ENCODE measurements at places on chromosomes 5 and 9.

GRCh38 chr5:174292348-174292747 lies 246.8 kb downstream of the NSG2 start:
- no peak for DNase-seq

GRCh38 chr9:15142878-15143534 lies 164.0 kb downstream of the TTC39B start:
- no peak for DNase-seq

DNA sequence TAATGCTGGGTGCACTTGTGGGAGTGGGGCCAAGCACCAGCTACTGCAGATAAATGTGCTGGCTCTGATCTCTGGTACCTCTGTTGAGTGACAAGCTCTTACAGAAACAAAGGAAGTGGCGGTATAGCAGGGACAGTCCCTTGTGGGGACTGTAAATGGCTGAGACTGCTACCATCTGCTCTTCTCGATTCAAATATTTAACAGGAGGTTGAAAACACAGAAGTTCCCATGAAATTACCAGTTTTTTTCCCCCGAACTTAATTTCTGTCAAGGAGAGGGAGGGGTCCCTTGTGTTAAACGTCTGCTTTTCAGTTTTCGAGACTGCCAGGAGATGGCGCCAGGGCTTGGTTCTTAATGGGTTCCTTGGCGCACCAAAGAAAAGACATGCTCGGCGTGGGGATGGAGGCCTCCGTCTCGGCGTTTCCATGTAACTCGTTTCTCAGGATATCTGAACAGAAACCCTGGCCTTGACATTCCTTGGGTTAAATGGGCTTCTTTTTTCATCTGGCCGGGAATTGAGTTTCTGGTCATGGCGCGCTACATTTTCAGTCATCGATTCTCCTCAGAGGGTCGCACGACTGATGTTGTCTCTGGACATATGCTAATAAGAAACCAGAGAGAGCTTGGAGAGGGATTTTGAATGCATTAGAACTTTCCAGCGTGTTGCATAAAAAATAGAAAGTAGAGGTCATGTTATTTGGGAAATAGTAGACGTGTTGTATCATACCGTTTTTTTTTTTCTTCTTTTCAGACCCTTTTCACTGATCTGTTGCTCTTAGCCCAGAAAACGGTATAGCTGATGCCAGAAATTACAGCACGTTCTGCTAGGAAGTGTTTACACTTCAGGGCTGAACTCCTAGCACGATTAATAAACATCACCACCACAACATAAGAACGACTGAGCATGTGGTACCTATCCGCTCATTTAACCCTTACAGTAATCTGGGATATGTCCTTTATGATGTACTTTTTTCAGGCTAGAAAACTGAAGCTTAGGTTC lies 64.0 kb downstream of the CARTPT start:
- peak; percentile 8 for DNase-seq

DNA sequence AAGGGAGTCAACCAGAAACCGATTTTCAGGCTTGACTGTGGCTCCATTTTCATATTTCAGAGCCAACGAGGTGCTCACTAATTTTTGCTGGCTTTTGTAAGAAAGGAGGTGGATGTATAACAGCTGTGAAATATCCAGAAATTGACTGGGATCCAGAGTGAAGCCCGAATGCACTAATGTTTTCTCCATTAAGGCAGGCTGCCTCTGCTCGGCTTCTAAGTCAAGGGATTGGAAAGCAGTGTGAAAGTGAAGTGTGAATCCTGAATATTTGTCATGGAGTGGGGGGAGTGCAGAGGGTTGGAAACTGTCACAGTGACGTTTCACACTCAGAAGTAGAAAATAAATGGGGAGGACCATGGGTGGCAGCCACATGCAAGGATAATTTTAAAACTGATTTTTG lies 237.4 kb downstream of the GOLPH3 start:
- no peak for DNase-seq

GRCh38 chr5:100789694-100790093 lies 113.4 kb downstream of the ST8SIA4 start:
- DNase-seq, result no peak

- no peak for DNase-seq
Measured at GRCh38 chr9:16170119-16170518, 617.3 kb downstream of the CCDC171 start.

DNA sequence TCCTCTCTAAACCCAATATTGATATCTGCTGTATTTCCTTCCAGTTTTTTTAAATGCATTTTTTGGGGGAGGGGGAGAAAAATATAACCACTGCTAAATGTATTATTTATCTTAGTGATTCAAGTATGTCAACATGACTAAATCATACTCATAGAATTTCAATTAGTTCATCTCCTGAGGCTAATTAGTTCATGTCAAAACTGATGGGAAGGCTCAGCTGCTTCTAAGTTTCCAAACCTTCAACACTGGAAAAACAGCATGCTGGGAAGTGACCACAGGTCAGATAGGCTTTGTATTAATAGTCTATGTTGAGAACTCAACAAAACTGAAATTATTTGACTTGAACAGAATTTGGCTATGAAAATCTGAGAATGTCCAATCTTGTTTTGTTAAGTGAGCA lies 118.7 kb downstream of the TTLL11 start:
- no peak for DNase-seq

GRCh38 chr9:129751841-129752801 lies 721 bp downstream of the PTGES start:
- DNase-seq, result no peak

DNA sequence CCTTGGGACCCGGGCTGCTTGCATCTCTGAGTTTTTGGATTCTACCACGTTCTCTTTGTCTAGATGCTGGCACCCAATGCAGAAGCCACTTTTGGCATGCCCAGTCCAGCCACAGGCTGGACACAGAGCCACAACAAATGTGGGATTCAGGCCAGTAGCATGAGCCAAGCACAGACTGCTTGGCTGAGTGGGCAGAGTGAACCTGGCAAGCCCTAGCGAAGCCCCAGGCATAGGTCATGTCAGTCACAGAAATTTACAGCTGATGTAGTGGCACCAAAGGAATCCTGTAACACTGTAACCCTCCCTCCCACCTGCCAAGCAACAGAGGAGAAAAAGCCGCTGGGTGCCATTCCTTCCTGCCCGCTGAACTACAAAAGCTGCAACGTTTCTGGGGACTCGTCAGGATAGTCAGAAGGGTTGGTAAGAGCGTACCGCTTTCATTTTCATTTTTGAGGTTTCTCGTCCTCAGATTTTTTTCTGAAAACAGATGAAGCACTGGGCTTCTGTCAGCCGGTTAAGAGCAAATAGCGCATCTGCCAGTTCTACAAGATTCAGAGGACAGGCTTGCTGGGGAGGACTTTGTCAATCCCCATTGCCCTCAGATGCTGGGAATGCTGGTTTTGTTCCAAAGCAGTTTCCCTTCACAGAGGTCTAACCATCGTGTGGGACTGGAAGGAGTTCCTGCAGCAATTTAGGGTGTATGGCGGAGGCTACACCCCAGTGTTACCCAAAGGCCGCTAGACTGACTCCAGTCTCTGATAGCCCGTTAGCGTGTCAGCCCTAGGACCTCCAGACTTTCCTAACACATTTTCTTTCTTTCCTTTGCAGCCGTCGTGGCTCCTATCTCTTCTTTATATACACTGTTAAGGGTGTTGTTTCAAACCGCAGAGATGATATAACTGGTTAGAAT lies 399.0 kb downstream of the HTR1A start:
- no peak for DNase-seq
